ENCODE measurements at places on chromosomes 6 and 20.

DNA sequence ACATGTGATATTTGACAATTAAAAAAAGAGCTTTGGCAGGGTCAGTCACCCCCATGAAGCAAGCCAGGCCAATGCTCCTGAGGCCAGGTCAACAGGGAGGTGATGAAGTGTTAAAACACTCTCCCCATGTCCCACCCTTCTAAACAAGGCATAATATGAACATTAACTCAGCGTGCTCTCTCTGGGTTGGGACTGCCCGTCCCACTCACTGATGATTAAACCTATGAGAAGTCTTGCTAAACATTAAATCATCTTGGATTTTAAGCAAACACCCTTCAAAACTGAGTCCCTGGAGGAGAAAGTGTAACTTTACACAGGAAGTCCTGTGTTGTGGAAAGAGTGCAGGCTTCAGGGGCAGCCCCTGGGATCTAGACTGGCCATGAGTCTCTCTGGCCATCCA lies 558.5 kb downstream of the CD83 start:
- no peak for DNase-seq

GRCh38 chr20:48178633-48179032 lies 393.4 kb upstream of the SULF2 start:
- DNase-seq: no peak

DNA sequence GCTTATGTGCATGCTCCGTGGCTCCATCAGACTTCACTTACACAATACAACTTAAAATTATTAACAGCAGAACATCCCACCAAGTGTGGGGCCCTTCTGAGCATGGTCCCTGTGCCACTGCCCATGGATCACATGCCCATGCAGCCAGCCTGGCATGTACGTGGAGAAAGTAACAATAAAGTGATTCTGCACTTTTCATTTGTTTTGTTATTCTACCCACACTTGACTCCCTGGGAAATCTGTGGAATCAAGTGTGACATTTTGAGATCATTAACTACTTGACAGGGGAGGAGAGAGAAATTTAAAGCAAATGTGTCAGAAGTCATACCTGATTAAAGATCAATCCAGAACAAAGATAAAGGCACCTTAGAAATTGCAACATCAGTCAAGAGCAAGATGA lies 112.0 kb downstream of the ISM1 start:
- no peak for DNase-seq

GRCh38 chr6:150713931-150714330 lies 114.2 kb downstream of the PLEKHG1 start:
- no peak for DNase-seq

- no peak for DNase-seq
These were observed 998.9 kb upstream of the GJE1 start for GRCh38 chr6:141133836-141134235.

GRCh38 chr6:287489-287860 lies 4.8 kb upstream of the DUSP22 start:
- no peak for DNase-seq

DNA sequence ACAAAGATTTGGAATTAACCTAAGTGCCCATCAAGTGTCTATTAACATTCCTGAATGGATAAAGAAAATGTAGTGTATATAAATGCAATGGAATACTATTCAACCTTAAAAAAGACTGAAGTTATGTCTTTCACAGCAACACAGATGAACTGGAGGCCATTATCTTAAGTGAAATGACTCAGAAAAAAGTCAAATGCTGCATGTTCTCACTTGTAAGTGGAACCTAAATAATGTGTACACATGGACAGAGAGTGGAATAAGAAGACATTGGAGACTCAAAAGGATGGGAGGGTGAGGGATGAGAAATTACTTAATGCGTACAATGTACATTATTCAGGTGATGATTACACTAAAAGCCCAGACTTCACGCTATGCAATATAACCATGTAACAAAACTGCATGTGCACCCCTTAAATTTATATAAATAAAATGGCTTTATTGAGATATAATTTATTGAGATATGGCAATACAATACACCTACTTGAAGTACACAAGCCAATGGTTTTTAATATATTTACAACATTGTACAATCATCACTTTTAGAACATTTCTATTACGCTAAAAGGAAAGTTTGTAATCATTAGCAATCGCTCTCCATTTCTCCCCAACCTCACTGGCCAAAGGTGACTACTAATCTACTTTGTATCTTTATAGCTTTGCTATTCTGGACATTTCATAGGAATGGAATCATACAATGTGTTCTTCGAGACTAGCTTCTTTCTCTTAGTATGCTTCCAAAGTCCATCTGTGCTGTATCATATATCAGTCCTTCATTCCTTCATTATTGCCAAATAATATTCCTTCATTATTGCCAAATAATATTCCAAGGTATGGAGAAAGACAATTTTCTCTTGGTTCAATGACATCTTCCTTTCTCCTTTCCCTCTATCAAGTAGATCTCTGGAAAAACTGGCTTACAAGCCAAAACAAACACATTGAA lies 5.8 kb downstream of the STX7 start:
- DNase-seq: no peak

Measured in SK-N-MC (cell line).